LHCN-M2 (cell line): ENCODE measurements at places on chromosomes 2 and 18. TPM values are rescaled to one million over a fixed set of nuclear protein-coding genes. Genes with fewer than 3 reads are reported as not detected.

UGT1A8 gene
- not detected in 2 replicates for total RNA-seq

GRCh38 chr18:21361307-21361880 is 119.4 kb downstream of the GREB1L start:
- peak; percentile 95 for DNase-seq

GRCh38 chr2:219769090-219769910 is 141.9 kb downstream of the SLC4A3 start:
- DNase-seq: peak; percentile 11

GRCh38 chr2:8374782-8375181 is 307.1 kb upstream of the ID2 start:
- no peak for DNase-seq

DNA sequence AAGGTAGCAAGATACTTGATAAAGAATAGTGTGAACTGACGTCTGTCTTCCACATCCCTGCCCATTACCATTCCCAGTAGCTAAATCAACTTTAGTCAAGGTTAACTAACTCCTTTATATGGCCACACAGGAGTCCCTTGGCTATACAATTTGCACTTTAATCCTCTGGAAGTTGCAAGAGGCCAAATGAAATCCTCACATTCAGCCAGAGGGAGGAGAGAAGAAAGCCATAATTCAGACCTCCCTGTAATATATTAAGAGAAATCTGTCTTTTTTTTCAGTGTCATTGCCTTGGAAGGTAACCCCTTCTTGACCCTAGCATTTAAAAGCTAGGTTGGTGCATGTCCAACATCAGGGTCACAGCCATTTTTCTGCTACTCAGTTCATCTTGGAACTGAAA is 317.8 kb downstream of the NRXN1 start:
- DNase-seq: no peak

DNA sequence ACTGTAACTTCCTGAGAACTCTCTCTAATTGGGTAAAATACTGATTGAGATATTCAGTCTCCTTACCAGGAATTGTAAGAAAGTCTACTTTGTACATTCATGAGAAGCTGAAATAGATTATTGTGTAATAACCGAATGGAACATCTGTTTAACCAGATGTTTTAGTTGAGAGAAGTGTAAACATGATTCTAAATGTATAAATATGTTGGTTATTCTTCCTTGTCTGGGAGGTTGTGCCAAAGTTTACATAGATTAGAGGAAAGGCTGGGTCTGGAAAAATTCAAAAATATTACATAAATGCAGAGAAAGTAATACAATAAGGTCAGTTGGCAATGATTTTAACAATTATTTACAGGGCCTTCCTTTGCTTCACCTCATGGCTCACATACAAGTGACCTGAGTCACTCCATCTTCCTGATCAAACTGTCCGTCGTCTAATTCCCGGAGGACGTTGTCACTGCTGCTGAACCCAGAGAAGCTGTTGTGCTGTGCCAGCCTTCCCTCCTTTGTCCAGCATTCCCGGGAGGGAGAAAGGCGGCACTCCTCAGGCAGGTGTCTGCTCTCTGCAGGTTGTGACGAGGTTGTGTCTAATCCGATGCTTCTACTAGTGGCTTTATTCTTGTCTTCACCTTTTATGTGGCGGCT is 55.9 kb downstream of the MOB4 start:
- no peak for DNase-seq

- no peak for DNase-seq
Observed at GRCh38 chr18:76979111-76979751, 153.4 kb downstream of the MBP start.

DNA sequence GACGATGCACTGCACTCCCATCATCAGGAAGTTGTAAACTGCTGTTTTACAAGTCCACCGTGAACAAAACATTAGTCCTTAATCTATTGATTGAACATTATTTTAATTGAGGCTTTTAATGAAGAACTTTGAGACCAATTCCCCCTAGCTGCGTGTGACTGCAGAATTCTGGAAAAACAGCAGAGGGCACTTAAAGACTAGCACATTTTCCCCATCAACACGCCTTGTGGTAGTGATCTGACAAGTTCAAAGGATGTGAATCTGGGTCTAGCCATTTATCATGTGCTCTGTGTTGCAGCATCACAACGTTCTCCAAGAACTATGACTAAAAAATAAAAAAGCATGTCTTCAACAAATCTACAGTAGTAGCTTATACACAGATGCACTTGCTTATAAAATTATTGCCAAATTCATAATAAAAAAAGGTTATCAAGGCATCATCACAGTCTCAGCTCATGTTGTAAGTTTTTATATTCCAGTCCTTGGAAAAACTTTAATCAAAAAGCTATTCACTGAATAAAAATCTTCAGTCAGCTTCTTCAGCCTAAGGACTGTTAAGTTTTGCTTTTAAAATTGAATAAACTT is 35.8 kb downstream of the SKOR2 start:
- DNase-seq: peak; percentile 56
